ENCODE measurements at places on chromosomes 2 and 18.
A peak's percentile ranks its signal among the peaks of the same experiment; 100 is the strongest.

- peak; percentile 61 for DNase-seq
Observed at GRCh38 chr2:70143314-70144150, 47.3 kb downstream of the C2orf42 start.

GRCh38 chr2:4618141-4618540, 914.8 kb downstream of the DCDC2C start:
- no peak for DNase-seq

DNA sequence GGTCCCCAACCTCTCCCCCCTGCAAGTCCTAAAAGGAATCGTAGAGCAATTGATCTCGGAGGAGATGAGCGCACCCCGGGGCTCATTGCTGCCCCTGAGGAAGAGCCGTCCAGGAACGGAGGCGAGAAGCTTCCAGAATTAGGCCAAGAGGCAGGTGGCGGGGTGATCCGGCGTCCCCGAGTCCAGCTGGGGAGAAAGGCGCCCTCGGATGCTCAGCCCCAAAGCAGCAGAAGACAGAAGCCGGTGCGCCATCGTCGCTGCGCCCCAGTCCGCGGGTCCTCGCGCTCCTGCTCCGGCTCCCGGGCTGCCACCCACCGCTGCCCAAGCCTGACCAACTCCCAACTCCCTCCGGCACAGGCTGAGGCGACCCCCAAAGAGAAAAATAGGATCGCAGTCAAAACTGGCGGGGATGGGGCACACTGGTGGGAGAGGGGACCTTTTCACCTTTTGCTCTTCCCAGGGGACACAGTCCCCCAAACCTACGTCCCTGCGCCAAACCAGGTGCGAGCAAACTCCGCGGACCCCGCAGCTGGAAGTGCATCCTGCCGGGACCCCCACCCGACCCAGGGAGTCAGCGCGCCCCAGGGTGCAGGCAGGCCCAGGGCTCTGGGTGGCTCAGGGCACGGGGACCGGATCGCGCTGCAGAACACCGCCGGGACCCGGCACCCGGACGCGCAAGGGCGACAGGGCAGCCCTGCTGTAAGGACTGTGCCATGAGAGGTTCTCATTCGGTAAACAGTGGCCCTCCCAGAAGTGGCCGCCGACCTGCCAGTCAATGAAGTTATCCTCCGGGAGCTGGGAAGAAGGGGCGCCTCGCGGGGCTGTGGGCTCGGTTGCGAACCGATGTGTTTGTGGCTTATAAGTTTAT, 8.4 kb upstream of the MEIS1 start:
- DNase-seq: no peak

- no peak for DNase-seq
Observed at GRCh38 chr2:110104025-110104771, 11.4 kb downstream of the MALL start.

DNA sequence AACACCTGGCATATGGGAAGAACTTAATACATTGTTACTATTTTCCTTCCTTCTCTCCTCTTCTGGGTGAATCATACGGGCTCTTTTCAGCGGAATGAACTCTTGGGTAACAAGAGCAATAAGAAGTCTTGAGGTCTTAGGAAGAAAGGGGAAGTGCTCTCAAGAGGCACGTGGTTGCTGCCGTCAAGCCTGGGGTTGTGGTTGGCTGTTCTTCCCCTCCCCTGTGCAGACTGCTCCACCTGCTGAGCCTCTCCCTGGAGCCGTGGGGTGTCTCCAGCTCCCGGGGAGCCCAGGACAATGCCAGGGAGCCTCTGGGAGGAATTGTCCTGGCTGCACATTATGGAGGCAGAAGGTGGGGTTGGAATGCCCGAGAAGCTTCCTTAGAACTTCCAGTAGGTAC, 19.4 kb downstream of the TOGARAM2 start:
- DNase-seq: no peak

- DNase-seq: no peak
Observed at GRCh38 chr2:169065864-169066517, 3.4 kb upstream of the DHRS9 start.

- peak; percentile 67 for DNase-seq
Observed at GRCh38 chr18:57210107-57210715, 63.3 kb downstream of the BOD1L2 start.

DNA sequence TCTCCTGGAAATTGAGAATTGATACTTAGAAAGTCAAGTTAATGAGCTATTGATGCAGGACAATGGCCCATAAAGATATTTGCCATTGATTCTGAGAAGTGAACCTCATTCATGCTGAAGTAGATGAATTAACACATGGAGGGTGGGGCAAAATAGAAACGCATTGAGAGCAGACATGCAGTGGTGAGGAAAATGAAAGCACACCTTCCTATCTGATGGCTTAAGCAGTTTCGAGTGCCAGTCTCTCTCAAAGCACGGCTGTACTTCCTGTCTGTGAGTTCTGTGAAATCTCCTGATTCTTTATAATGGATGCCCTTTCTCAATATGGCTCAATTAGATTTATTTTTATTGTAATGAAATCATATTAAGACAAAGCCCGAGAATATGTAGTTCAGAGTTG, 247.0 kb downstream of the TMX3 start:
- DNase-seq: no peak

- no peak for DNase-seq
Observed at GRCh38 chr2:102621630-102622029, 2.3 kb downstream of the SLC9A2 start.

DNA sequence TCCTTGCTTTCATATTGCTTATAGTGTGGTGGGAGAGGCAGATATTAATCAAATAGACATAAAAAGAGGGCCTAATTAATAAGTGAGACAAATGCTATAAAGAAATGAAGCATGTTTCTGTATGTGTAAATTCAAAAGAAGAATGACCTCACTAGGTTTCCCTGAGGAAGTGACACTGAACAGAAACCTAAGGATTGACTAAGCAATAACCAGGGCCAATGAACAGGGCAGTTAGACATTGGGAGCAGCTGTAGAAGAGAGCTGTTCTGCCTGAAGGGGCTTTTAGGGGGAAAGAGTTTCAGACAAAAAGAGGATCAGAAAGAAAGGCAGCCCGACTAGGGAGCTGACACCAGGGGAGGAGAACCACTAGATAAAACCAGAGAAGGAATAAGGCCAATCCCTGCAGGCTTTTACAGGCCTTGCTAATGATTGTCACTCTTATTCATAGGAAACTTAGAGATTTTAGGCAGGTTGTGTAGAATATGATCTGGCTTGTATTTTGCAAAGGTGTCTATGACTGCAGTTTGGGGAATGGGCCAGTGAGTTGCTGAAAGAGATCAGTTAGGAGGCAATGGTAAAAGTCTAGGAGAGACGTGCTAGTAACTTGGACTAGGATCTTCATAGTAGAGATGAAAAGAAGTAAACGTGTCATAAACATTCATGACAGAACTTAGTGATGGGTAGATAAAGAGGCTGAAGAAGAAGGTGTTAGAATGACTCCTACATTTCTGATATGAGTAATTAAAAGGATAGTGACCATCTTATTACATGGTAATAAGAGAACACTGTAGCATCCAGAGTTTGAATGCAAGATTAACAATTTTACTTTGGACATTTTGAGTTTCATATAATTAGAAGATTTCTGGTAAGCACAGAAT, 26.8 kb upstream of the NABP1 start:
- DNase-seq: peak; percentile 29

DNA sequence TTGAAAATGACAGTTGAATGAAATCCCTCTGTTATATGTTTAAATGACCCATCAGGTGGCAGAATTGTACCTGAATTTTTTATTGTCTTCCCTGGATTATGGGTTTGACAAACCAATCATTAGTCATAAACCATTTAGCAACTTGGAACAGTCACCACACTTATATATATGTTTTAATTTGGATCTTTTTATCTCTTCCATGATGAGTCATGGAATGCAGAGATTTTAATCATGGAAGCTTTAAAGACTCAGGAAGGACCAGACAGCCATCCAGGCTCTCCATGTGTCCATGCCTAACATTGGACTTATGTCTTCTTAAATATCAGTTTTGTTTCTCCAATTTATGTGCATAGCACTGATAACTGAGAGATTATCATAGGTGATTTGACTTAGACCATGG, 188.3 kb upstream of the ZSWIM2 start:
- DNase-seq: no peak

DNA sequence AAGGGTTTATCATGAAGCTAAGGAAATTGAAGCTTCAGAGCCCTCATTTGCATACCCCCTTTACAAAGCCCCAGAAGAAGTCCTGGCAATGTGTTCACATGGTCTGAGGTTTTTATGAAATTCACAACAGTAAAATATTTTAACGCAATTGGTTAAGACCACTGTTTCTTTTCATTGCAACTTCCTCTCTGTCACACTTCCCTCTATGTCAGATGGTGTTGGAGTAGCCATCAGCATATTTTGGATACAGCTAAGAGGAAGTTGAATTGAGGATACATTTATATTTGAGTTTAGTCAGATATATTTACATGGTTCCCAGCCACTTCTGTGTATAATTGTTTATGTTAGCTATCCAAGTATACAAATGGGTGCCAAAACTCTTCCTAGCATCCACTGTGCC, 170.0 kb downstream of the TXNL1 start:
- DNase-seq: no peak

- peak; percentile 91 for DNase-seq
Observed at GRCh38 chr18:3281456-3282400, 19.8 kb downstream of the MYL12B start.

DNA sequence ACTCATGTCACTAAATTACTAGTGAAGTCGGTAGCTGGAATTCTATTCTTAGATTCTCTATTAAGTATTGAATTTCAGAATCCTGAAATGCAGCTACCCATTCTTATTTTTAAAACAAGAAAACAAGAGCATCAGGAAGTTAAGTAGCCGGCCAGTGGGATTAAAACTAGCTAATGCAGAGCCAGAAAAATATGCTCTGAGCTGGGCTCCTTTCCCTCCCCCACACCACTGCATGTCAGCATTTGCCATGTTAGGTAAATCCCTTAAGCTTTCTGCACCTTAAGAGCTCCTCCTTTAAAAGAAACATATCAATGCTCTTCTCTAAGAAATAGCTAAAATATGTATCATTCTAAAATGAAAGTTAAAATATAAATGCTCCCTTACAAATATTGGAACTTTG, 72.2 kb upstream of the MFF start:
- DNase-seq: no peak

DNA sequence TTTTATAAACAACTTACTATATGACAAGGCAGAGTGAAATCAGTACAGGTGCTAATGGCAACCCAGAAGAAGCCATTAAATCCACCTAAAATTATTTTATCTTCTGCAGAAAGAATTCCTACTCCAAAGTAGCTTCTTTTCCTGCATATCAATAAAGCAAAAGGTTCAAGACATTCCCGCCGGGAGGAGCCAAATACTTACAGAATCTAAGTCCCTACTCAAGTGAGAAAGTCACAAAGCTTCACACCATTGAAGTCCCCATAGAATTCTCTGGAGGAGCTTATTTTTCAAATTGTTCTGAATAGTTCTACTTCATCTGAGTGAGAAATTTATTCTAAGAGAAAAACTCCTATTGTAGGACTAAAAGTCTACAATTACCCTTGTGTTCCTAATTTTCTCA, 233.7 kb upstream of the HNRNPA3 start:
- no peak for DNase-seq

DNA sequence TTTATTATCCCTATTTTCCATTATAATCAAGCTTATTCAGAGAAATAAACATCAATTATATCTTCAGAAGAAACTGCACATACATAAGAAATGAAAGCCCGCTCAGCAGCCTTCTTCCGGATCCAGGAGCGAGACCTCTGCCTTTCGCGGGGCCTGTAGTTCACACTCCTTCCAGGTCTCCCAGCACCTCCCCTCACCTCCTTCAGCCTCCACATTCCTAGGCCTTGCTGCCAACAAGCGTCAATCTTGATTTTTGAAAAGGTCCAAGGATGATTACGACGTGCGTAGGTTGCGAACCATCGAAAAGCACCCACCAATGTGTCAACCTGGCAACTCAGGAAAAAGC, 355 bp upstream of the KIDINS220 start:
- DNase-seq: no peak

- DNase-seq: no peak
Observed at GRCh38 chr2:29201979-29202378, 86.8 kb downstream of the CLIP4 start.

DNA sequence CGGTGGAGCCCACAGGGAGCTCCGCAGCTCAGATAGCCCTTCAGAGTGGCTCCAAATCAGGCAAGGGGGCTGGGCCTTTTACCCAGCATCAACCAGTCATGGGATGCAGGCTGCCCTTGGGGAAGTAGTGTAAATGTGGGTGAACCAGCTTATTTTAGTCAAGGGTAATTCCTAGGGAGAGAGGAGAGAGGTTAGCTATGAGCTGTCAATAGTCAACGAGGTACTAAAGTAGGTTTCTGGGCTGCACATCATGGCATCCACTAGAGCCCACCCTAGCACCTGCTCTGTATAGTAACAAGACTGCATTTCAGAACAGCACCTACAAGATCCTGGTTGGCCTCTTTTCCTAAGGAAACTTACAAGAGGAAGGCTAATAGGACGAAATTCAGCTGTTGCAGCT, 9.5 kb upstream of the MCM6 start:
- no peak for DNase-seq

GRCh38 chr2:74959106-74959751, 786 bp downstream of the POLE4 start:
- DNase-seq: no peak

DNA sequence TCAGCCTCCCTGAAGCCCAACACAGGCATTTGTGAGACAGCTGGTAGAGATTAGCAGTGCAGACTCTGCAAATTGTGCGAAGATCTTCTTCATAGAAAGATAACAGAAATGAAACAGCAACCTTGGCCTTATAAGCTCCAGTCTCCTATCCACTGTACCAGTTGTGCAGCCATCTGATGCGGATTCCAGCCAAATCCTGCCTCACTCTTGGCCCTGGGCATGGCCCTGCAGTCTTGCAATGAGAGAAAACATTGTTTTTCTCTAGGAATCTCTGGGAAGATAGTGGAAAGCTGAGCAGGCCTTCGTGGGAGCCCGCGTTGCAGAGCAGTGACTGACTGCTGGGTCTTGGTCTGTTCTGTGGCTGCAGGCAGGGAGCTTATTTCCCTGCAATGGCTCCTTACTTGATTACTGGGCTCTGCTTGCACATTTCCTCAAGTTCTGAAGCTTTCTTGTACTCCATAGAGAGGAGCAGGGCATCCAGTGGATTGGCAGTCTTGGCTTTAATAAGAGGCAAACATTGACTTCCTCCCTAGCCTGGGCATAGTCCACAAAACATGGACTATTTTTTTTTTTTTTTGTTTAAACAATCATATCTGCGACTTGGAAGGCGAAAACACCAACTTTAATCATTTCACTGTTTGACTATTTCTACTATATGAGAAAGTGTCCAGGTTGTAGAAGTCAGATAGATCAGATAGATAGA, 193.0 kb downstream of the ACTR3 start:
- DNase-seq: no peak

DNA sequence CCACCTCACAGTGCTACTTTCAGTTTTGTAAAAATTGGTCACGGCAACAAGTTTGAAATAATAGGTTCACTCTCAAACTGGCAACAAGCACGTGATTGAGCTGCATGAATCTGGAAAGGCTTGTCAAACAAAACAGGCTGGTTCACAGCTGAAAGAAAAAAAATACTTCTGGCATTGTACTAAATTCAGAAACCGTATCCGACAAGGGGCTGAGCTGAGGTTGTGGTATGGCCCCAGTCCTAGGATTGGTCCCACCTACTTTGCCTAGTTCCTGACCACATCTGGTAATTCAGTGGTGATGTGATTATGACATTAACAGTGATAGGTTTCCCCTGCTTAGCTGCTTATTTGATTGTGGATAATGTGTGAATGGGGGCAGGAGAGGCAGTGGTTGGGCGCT, 326.5 kb upstream of the THUMPD2 start:
- DNase-seq: no peak

GRCh38 chr2:100321866-100322820, at the start of gene LONRF2:
LONRF2 (minus strand) TSS chr2:100322501; CDS start chr2:100322093, 408 bp downstream.
- DNase-seq: no peak

- DNase-seq: no peak
Observed at GRCh38 chr2:240604939-240605716, 18.6 kb downstream of the CAPN10 start.
